ENCODE measurements at places on chromosomes 7 and 10.
A peak's percentile ranks its signal among the peaks of the same experiment; 100 is the strongest.

- DNase-seq = no peak
These were observed 163.5 kb downstream of the PARD3 start for GRCh38 chr10:34651416-34652195.

DNA sequence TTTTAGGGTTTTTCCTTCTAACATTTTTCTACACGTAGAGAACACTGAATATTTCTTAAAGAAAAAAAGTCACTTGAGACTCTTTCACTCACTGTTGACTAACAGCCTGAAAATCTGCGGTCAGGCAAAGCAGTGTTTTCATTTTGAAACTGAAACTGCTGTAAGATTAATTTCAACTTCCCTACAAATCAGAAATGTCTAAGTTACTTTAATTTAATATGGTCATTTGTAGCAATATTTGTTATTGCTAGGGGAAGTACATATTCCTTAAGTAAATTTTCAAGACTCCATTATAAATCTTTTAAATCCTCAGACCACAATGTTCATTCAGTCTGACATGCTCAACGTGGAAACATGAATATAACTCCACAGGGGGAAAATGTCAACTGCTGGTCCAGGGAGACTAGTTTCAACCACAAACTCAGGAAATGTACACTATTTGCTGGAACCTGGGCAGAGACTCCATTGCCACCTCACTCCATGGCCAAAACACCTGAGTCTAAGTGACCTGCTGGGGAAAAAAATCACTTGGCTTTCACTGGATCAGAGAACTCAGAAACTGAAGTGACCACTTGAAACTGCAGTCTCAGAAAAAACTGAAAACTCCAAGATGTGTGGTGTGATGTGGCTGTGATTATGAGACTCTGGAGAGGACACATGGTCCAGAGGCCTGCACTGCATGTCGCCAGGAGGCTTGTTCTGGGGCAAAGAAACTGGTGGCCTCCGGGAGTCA is 161.2 kb downstream of the TAX1BP1 start:
- DNase-seq = no peak

DNA sequence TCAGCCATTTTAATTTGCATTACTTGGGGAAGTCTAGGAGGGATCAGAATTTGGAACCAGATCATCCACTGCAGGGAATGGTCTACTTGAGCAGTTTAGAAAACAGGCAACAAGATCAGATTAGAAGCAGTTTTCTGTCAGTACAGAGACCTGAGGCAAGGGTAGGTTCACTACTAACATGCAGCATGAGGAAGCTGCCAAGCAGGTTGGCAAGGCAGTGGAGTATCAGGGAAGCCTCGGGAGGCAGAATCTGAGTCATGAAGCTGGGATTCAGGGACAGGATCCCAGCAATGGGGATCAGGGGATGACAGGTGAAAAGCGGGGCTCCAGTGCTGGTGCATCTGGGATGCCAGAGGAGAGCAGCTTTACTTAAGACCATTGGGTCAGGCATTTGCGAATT is 28.1 kb downstream of the ENO4 start:
- no peak for DNase-seq

DNA sequence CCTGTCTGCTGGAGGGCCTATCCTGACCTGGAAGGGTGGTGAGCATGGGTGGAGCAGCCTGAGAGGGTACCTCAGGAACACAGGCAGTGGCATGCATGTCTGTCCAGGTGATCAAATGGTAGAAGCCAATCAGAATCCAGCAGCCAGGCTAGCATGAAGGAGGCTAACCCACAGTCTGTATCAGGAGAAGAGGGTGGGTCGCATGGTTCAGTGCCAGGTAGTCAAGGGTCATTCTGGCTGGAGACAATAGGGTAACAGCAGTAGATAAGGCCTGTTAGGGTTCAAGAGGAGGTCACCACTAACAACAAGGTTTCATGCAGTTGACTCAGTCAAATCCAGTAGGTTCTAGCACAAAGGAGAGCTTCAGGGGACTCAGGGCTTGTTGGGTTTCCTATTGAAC is 10.4 kb downstream of the ALDH18A1 start:
- DNase-seq = no peak

GRCh38 chr7:18041191-18041590 is 13.5 kb upstream of the PRPS1L1 start:
- no peak for DNase-seq

DNA sequence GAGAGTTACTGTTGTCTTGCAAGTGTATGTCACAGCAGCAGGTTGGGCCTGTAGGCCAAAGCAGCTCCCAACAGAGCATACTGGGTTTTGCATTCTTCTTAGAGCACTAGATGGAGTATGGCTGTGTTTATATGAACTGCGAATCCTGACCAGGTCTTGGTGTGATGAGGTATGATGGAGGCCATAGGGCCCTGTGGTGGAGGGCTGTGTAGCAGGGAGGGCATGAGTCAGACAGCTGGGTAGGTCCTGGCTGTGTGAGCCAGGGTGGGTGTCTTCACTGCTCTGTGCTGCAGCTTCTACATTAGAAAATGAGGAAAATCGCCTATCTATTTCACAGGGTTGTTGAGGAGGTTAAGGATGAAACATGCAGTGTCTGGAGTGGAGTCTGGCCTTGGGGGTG is 124.2 kb downstream of the BUB3 start:
- DNase-seq = no peak

DNA sequence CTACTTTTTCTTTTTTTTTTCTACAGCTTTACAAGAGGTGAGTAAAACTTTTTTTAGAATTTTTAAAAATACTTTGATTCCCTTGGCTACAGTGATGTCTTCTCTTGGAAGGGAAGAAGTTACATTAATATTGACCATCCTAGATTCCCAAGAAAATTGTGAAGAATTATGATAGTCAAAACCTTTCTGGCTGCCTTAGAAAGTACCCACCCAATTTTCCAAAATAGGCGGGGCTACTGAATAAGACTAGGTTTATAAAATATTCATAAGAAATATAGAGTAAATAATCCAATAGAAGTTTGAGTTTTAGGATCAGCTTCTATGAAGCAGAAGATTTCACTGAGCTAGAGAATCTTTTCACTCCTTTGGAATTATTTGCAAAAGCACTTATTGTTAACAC is 3.0 kb downstream of the COL1A2 start:
- DNase-seq = no peak

- no peak for DNase-seq
These were observed 24.8 kb upstream of the INPP5A start for GRCh38 chr10:132512693-132513345.

DNA sequence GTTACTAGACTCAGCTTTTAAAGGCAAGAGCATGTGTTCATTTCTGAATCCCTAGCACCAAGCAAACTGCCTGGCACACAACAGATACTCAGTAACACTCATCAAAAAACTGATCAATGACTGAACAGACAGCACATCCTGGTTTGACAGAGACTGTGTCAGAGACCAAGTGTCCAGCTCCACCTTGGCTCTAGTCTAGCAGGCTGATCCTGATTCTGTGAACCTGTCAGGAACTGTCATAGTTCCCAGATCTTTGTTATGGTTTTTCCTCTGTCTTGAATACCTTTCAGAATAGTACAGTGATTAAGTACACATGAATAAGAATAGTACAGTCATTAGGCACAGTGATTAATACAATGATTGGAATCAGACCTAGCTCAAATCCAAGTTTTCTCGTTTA is 53.0 kb downstream of the TPK1 start:
- DNase-seq = no peak

GRCh38 chr7:7596176-7596575 is 29.5 kb downstream of the MIOS start:
- DNase-seq = no peak

DNA sequence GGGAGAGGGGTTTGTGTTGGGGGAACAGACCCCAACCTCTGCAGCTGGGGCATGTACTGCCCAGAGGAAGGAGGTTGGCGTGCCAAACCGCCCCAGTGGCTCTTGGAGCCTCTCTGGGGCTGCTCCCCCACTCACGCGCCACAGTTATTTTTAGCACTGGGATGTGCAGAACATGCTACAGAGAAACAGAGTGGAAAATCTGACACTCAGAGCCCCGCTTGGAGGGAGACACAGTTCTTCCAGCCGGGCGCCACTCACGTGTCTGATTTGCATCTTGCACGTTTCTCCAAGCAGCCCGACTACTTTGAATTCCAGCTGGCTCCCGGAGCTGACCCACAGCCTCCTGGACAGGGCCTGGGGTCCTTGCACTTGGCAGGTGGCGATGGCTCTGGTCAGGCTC is 182.0 kb downstream of the RPS24 start:
- DNase-seq = peak; percentile 45

DNA sequence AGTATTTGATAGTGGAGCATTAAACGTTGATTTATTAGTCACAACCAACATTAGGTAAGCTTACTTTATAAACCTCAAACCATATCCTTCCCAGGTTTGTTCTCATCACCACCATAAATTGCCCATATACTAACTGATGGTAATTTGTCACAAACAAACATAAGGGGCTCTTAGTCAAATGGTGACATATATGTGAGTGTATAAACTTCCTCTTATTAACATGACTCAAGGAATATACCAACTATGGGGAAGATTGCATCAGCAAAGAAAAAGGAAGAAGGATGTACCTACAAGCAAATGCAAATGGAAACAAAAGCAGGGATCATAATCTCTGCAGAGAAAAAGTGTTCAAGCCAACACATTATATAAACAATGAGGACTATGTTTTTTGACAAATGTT is 418.2 kb upstream of the AKR1E2 start:
- DNase-seq = no peak

DNA sequence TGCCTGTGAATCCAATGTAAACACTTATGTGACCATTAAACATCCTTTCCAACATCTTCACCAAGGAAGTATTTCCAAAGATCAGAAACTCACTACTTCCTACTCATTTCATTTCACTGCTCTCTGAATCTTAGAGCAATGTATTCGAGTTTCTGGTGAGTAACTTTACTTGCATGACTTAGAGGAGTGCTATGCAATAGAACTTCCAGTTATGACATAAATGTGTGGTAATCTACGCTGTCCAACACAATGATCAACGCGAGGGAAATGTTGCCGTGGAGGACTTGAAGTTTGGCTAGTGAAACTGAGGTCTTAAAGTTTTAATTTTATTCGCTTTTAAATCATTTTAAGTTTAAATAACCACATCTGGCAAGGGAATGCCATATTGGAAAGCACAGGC is 1326.3 kb downstream of the XPNPEP1 start:
- no peak for DNase-seq

GRCh38 chr10:52533986-52534385 is 219.9 kb downstream of the DKK1 start:
- DNase-seq = no peak

DNA sequence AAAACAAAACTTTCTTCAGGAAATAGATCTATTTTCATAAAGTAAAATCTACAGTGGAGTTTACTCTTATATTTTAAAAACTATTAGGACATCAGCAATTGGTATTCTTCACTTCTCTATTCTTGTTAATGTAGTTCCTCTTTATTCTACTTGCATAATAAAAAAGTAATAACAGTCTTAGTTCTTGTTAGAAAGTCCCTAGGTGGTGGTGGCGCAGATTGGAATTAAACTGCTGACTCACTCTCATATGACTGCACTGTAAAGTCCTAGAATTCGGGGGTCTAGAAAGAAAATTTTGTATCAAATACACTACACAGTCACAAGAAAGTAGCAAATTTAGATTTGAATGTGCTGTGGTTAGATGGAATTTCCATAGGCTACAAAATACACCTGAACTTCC is 44.6 kb upstream of the TES start:
- no peak for DNase-seq

DNA sequence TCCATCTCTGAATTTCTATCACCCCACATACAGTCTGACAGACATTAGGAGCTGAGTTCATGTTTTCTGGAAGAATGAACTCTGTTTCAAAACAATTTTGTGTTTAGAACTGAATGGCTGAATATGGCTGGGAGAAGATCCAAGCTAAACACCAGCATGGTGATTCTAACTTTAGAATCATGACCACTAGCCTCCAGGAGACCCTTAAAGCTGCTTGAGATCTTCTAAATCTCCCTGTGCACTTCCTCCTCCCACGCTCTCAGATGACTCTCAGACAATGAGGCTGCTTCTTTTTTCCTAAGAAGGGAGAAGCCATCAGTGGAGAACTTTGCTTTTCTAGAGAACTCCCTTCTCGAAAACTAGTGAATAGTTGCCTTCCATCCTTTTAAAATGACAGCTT is 711.2 kb downstream of the GRID1 start:
- no peak for DNase-seq

GRCh38 chr7:2968616-2969397 is 74.9 kb downstream of the CARD11 start:
- DNase-seq = no peak

DNA sequence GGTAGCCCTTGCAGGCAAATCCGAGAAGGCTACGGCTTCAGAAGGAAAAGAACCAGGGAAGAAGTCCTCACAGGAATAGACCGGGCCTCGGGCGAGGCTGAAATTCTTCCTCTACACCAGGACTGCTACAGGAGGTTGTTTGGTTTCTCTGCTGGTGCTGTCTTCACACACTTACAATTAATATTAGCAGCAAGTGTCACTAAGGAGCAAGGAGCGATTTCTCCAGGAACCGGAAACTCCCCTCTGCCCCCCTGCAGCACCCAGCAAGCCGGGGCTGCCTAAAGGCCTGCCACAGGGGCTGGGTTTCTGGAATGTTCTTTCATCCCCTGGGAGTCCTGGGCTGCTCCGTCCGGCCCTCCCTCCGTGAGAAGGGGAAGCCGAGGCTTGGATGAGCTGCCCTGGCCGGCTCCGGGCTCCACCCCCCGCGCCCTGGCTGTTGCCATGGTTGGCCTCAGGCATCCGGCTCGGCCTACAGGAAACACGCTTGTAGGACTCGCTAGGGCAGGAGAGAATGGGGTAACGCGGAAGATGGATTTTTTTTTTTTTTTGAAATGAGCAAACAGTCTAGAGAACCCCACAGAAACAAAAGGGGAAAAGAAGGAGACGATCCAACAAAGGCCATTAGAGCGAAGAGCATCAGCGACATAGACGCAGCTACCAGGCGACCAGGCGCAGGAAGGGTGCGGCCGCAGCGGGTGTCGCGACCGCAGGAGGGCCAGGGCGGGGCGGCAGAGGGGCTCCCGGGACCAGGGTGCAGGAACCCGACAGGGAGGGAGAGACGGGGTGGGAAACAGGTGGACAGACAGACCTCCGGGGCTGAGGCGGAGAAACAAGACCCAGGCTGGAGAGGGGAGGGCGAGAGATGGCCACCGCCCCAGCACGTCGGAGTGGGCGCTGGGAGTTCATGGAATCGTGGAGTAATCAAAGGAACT is 33.0 kb downstream of the EN2 start:
- no peak for DNase-seq

Measured in right renal cortex interstitium (tissue), 3 donors.